Activated CD8-positive, alpha-beta T cell treated with anti-CD3 and anti-CD28 coated beads for 36 hours (primary cell): ENCODE measurements at places on chromosomes 7 and 10. TPM values are rescaled to one million over a fixed set of nuclear protein-coding genes. Genes with fewer than 3 reads are reported as not detected.

DNA sequence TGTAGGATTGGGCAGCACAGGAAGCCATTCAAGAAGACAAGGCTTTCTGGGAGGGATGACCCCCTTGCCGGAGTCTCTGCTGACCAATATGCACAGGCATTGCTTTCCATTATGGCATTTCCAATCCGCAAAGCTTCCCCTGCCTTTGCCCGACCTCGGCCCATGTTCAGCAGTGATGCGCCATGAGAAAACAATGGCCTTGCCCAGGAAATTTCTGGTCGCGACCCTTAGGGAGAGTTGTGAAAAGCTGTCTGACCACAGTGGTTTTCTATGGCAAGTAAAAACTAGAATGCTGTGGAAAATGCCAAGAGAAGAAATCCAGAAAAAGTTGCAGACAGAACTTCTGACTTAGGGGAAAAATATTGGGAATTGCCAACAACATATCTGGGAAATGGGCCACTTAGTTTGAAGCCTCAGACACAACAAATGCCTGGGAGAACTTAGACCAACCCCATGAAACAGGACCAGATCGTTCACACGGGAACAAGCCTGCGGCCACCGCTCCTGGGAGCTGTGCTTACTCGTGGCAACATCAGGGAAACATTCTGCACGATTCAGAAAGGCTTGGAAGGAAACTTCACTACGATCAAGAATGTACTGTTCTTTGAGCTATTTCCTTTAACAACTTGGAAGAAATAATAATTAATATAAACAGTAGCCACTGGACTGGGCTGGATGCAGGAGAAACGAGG, 512.4 kb downstream of the TNS3 start:
- DNase-seq, result no peak

DNA sequence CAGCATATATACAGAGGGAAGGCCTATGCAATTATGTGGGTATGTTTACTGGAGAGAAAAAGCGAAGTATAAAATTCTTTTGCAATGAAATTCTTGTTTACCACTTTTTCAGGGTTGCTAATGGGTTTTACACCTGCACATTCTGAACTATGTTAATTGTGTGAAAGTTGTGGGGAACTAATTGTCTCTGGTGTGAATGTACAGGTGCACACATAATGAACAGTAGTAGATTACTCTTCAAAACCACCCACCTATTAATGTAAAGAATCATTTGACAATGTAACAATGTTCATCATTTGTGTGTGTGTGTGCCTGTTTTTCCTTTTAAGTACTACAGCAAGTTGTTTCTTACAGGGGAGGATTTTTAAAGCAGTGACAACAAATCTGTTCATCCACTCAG, 80.0 kb upstream of the FEZF1 start:
- no peak for DNase-seq

DNA sequence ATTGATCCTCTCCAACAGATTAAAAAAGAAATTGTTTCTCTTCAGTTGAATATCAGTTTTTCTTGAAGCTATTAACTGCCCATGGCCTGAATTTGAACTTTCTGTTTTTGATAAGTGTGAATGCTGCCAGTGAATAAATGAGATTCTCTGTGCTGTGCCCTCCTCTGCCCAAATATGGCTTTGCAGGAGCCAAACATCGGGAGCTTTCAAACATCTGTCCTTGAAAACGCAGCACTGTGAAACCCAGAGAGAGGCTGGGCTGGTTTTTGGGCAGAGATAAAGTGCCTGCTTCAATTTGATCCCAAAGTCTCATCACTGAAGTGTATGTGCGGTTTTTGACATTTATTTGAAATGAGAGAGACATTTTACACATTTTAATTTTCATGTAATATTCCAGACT, 268.3 kb upstream of the SHH start:
- DNase-seq, result no peak

DNA sequence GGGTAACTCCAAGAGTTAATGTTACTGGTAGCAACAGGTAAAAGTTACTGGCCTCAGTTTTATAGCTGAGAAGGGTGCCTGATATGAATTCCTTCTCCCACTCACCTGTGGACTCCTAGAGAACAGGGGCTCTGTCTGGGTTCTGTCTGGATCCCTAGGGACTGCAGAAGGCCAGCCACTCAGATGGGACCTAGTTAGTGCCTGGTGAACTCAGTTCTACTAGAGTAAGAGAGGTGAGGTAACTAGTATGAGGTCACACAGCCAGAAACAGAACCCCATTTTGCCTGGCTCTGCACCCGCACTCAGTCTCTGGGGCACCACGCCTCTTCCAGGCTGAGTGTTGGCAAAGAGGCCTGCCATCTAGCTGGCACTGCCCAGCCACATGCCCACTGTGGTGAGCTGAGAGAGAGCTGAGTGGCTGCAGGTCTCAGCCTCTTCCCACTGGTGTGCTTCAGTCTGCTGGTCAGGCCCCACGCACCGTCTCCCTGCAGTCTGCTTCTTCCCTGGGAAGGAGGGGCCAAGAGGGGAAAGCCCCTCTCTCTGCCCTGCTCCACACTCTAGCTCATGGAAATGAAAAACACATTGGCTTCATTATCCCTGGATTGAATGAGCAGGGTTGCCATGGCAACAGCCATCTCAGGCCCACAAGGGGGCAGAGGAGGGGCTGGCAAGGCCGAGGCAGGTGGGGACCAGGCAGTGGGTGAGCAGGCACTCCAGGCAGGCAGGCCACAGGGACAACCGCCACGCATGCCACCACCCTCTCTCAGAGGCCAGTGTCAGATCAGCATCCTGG, 110.6 kb downstream of the ZMIZ1 start:
- no peak for DNase-seq

- peak; percentile 40 for DNase-seq
Observed at GRCh38 chr7:143385891-143386781, 5.0 kb downstream of the ZYX start.

DNA sequence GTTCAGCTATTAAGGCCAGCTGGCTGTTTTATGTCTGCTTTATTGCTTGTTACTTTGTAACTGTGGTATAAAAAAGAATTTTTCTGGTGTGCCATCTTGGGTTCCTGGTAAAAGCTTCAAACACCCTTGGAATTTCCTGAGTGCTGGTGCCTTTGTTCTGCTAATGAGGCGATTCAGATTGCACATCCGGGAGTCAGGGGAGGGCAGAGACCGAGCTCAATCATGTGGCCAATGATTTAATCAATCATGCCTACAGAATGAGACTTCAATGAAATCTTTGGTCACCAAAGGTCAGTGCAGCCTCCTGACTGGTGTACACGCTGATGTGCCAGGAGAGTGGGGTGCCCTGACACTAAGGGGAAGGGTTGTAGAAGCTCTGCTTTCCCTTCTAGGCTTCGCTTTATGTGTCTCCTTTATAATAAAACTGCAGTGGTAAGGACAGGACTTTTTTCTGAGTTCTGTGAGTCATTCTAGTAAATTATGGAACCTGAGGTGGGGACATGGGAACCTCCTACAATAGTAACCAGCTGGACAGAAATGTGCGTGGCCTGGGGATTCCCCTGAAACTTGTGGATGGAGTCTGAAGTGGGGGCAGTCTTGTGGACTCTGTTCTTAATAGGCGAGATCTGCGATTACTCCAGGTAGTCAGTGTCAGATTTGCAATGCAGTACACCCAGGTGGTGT, 69.4 kb upstream of the OGDHL start:
- no peak for DNase-seq

- no peak for DNase-seq
Observed at GRCh38 chr7:14260011-14260410, 270.5 kb upstream of the ETV1 start.

DNA sequence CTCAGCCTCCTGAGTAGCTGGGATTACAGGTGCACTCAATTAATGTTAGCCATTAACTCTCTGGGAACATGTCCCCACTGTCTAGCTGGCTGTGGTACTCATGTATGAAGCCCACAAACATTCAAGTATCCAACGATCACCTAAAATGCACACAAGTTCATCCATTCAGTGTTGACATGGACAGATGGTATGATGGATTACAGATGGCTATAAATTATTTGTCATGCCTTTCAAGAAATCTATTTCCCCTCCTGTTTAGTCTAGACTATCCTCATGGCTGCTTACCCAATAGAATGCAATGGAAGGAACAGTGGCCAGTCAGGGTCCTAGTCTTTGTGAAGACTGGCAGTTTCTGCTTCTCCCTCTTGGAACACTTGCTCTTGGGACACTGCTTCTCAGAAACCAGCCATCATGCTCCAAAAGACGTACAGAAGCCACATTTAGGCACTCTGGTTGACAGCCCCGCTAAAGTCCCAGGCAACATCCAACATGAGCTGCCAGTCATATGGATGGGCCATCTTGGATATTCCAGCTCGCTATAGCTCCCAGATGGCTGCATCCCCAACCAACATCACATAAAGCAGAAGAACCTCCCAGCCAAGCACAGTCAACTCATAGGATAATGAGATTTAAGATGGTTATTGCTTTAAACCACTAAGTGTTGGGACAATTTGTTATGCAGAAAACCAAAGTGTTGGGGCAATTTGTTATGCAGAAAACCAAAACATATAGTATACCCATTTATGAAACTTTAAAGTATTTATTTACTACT, 33.1 kb downstream of the MYL10 start:
- no peak for DNase-seq

DNA sequence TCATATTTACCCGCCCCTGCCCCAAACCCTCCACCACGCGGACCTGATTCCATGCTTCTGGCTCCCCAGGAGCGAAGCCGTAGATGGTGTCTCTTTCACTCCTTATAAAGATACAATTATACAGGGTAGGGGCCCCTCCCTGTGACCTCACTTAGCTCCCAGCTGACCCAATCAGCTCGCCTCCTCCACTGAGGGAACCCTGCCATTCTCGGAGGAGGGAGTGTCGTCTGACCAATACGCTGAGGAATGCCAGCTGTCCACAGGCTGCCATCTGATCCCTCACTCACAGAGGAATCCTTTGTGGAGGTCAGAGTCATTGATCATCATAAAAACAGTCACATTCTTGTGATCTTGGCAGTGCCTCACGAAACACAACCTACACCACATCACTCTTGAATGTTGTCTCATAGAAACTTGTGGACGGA, 67.5 kb upstream of the INSIG1 start:
- no peak for DNase-seq

- no peak for DNase-seq
Observed at GRCh38 chr7:1021366-1021765, 23.0 kb upstream of the GPR146 start.

GRCh38 chr7:7639847-7640220, 718 bp upstream of the UMAD1 start:
- peak; percentile 71 for DNase-seq

DNA sequence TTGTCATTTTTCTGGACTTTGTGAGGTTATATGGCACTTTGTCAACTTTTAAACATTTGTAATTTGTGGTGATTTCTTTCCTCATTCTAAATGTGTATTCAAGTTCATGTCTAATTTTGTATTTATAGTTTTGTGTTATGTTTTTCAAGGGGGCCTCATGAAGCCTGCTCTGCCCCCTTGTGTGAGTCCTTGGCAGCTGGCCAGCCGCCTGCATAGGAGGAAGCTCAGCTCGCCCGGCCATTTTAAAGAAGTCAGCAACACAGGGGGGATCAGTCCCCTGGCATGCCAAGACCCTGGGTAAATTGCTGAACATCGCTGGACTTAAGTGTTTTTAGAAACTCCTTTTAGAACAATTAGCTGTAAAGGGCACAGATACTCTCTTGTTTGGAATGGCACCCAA, 123.0 kb downstream of the ANLN start:
- no peak for DNase-seq

TUBB8 gene
- total RNA-seq, result not detected

TAS2R41 gene
- not detected for total RNA-seq

SLC39A12 gene
- total RNA-seq, result not detected

FLNC gene
- 0.16 TPM for total RNA-seq
